ENCODE measurements at places on chromosomes 5 and 9.

- no peak for DNase-seq
Observed at GRCh38 chr5:97042996-97043395, 99.4 kb downstream of the LIX1 start.

- no peak for DNase-seq
Observed at GRCh38 chr9:82325907-82326306, 337.3 kb downstream of the SPATA31D1 start.

GRCh38 chr5:139631520-139632165 is 16.5 kb upstream of the CXXC5 start:
- DNase-seq = no peak

GRCh38 chr5:155402927-155403640 is 389.5 kb downstream of the KIF4B start:
- no peak for DNase-seq

DNA sequence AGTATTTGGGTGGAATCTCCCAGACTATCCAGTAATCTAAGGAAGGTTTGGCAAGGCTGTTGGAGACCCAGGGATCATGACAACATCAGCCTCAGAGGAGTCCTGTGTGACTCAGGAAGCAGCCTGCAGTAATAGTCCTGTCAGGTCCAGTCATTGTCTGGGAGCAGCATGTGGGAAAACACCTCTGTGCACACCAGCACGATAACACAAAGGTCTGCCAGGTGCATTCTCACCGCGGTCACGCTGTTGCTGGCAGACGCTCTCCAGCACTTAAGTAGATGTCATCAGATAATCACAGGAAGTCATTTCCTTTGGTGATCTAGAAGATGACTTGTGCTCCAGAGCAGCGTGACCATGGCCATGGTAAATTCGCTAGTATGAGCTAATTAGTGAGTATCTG is 99.2 kb upstream of the IQGAP2 start:
- DNase-seq = no peak

DNA sequence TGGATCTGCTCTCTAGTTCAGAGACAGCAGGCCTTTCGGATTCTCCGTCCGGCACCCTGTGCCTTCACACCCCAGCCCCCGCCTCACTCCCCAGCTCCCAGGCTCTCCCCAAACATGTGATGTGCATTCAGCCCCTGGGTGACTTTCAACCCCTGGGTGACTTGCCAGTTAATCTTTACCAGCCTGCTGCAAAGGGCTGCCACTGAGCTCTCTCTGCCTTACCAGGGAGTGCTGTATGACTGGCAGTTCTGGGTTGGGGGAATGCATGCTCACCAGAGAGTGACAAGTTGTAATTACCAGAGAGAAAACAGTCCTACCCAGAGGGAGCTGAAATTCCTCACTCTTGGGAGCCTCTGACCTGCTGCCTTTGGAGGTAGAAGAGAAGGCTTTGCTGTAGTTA is 4.9 kb upstream of the ADRA1B start:
- no peak for DNase-seq

- no peak for DNase-seq
Observed at GRCh38 chr9:90808890-90809685, 7.5 kb downstream of the SYK start.

DNA sequence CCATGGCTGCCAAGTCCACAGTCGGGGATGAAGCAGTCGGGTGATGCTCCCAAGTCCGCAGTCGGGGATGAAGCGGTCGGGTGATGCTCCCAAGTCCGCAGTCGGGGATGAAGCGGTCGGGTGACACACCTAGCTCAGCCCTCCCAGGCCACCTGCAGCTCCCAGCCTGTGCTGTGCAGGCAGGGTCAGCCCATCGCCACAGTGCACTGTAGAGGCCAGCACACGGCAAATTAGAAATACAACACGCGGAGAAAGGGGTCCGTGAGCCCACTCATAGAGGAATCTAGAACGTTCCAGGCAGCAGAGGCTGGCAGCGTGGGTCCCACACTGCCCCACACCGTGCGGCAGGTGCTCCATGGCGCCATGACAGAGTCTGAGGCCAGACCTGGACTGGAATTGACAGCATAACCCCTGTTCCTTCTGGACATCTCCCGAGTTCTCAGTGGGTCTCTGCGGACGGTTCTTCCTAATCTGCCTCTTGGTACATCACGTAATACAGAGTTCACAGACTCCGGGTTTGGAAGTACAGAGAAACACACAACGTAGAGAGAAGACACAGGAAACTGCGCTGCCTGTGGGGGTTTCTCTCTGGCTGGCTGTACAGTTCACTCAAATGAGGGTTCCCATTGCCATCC is 7.7 kb upstream of the EXOC3 start:
- no peak for DNase-seq

DNA sequence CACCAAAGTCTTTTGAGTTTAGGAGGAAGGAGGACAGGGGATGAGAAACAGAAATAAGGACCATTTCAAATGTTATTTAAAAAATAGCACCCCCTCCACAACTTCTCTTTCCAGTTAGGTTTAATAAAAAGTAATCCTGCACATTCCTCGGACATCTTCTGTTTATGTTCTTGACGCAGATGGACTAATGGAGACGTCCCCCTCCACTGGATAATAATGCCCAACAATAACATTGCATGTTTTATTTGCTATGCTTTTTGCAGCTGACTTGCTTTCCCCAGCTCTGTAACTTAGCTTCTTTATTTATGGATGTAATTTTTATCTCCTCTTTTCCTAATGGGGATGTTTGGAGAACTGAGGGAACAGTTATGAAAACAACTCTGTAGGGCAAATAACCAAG is 89.5 kb downstream of the MAT2B start:
- no peak for DNase-seq

GRCh38 chr5:178319541-178320041 is 87.0 kb upstream of the PHYKPL start:
- DNase-seq = no peak
